Activated CD8-positive, alpha-beta memory T cell treated with anti-CD3 and anti-CD28 coated beads for 1 hour (primary cell): ENCODE measurements at places on chromosomes 5 and 9.

- no peak for DNase-seq
Observed at GRCh38 chr5:80662108-80662507, 7.3 kb upstream of the DHFR start.

GRCh38 chr5:43298443-43298842 is 14.8 kb downstream of the HMGCS1 start:
- DNase-seq = no peak

- no peak for DNase-seq
Observed at GRCh38 chr5:8752595-8752994, 793.3 kb downstream of the SEMA5A start.

- DNase-seq = peak; percentile 35
Observed at GRCh38 chr5:177071666-177072385, 14.9 kb upstream of the FGFR4 start.

DNA sequence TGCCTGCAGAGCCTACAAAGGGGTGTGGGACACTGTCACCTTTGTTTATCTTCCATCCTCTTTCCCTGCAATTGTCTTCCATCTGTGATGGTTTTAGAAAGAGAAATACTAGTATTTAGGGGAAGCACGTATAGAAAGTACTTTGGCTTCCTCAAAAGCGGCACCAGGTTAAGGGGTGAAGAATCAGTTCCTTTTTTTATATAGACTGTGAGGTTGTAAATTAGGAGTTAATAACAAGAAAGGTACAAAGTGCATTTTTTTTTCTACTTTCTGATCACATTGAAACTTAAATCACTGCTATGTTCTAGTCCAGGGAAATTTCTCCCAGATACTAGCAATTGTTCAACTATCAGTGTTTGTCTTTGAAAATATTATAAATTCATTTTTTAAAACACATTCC is 219.3 kb downstream of the CEMIP2 start:
- no peak for DNase-seq

DNA sequence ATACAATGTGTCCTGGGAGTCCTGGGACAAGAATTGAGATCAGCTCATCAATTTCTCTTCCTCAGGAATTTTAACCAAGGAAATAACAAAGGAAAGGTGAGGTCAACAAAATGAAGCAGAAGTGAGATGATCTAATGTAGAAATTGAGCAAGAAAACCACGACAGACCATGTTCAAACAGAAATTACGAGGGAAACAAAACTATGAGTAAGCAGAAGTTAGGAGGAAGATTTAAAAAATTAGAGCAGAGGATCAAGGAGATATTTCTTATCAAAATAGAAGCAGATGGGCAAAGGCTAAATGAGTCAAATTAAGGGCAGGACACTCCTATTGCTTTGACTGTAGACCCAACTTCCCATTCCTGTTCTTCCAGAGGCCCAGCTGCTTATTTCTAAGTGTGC is 97.4 kb downstream of the HINT1 start:
- DNase-seq = no peak

GRCh38 chr5:59497207-59497606 is 396.3 kb downstream of the PDE4D start:
- no peak for DNase-seq

GRCh38 chr5:38420691-38421390 is 135.6 kb downstream of the LIFR start:
- DNase-seq = no peak

DNA sequence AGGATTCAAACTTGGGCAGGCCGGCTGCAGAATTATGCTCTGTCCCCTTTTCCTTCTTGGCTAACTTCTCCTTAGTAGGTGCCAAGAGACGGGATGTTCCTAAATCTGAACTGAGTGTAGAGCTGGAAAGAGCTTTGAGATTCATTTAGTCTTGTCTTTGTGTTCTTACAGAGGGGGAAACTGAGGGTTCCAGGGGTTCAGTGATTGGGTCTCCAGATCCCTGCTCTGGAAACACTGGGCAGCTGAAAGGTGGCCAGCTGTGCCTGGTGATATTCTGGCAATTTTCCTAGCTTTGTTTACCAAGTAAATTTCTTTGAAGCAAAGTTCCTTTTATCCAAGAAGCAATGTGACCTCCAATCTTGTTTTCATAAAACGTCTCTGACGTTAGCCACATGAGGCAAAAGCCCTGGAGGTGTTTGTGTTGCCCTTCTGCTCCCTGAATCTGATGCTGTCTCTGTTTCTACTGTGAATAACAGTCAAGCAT is 288.7 kb downstream of the ZSWIM6 start:
- DNase-seq = no peak

DNA sequence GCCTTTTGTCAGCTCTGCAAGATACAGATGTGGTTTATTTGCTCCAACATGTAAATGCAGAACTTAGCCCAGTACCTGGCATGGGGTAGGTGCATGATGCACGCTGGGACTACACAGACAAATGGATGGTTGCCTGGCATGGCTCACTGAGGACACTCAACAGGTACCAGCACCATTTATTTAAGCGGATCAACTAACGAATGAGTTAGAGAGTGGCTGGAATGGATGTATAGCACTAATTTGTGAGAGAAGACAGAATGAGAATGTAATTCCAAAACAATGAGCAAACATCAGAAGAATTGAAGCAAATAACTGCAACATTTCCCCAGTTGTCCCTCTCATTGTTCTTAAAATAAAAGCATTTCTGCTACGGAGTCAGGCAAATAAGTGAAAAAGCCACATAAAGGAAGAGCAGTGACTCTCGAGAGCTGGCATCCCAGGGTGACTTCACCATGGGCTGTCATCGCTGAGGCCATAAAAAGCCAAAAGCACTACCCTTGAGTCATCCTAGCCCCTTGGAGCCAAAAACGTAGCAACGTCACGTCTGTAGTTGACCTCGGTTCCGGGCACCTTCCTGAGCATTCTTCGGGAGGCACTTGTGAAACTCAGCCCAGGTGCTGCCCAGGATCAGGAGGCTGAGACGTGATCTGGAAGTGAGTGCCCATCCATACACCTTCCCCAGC is 290.3 kb downstream of the NSG2 start:
- no peak for DNase-seq

- no peak for DNase-seq
Observed at GRCh38 chr9:10272830-10273229, 340.0 kb downstream of the PTPRD start.

DNA sequence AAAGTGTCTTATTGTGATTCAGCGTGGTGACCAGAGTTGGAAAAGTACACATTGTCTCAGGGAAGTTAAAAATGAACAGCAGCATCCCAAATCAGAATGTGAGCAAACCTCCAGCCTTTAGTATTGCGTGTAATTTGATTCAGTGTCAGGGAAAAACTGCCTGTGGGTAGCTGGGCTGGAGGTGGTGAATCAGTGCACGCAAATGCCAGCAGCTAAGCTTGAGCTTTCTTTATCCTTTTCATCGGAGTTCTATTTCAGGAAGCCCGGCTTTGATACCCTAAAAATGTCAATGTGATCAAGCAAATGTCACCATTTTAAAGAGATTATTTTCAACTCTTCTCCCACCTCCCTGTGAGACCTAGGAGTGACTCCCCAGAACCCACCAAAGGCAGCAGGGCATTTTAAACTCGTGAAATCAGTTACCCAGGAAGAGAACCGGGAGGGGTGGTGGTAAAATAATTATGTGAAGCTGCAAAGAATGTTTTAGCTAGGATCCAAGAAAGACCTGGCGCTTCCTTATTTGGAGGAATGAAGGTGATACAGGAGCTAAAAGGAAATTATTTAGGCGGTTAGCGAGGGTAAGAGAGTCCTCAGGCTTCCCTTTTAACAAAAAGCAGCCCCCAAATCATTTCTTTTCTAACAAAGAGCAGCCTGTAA is 25.7 kb upstream of the C5orf47 start:
- DNase-seq = no peak

GRCh38 chr5:124724357-124725039 is 21.9 kb downstream of the ZNF608 start:
- no peak for DNase-seq
